ENCODE measurements at places on chromosomes 6 and 20.
A peak's percentile ranks its signal among the peaks of the same experiment; 100 is the strongest.

DNA sequence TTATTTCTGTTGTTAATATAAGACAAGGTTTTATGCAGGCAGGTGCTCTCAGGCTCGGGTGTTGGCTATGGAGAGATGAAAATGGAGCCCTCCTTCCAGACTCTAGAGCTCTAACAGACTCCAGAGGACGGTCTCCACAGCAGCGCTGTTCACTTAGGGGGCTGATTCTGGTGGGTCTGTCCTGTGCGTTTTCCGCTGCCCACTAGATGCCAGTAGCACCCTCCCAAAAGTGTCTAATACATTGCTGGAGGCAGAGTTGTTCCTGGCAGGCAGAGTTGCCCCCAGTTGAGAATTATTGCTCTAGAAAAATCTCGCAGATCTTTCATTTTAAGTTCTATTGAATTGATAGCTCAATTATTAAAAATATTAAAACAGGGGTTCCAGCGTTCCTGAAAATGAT is 109.9 kb downstream of the MAP3K4 start:
- no peak for DNase-seq

DNA sequence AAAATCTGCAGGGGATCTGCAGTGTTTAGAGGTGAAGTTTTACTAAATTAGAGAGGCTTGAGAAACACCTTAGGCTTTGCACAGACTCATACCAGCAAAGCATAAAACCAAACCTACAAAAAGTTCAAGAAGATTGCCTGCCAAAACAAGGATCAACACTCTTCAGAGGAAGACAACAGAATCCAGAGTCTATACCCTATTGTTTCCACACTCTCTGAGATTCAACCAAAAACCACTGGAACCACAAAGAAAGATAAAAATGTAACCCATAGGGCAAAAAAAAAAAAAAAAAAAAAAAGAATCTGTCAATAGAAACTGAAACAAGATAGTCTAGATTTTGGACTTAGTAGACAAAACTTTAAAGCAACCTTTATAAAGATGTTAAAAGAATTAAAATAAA is 102.7 kb downstream of the ANKRD60 start:
- no peak for DNase-seq

DNA sequence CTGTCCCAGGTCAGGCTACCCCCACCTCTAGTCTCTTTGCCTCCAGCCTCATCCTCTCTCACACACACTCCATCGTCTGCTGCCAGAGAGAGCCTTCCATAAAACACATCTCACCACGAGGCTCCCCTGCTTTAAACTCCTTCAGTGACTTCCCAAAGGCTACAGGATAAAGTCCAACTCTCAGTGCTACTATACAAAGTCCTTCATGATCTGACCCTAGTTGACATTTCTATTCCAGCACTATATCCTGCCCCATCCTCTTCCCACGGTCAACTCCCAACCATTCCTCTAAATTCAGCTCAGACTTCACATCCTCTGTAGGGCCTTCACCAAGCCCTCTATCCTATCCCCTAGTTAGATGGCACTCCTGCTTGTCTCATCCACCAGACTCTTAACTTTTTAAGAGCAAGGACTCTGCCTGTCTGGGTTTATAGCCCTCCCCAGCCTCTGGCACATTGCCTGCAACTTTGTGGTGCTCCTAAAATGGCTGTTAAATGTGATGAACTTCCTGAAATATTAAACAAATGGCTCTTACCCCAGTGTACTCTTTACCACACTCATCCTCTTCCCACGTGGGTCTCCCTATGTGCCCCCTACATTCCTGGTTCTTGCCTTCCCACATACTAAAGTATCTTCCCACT is 36.1 kb downstream of the KIF16B start:
- no peak for DNase-seq

- no peak for DNase-seq
Observed at GRCh38 chr20:53814060-53814459, 220.4 kb upstream of the ZNF217 start.

GRCh38 chr20:11274141-11274594 is 600.4 kb upstream of the JAG1 start:
- DNase-seq: peak; percentile 14

GRCh38 chr6:49462599-49462926 is 490 bp downstream of the MMUT start:
- no peak for DNase-seq

DNA sequence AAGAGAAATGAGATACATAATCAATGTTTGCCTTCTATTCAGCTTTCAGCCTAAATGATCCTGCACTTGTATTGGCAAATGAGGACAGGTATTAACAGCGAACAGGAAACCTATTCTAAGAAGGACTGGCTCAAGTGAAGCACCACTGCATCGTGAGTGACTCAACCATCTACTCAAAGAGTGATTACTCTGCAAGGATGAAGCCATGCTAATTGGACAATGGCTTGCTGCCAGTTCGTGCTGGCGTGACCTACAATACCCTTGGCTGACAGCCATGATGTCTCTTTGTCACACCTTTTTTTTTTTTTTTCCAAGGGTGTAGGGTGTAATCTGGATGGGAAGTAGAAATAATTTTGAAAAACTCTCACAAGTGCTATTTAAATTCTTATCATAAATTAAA is 104.9 kb downstream of the GJA10 start:
- no peak for DNase-seq

GRCh38 chr6:53573299-53573698 is 28.4 kb upstream of the GCLC start:
- no peak for DNase-seq

DNA sequence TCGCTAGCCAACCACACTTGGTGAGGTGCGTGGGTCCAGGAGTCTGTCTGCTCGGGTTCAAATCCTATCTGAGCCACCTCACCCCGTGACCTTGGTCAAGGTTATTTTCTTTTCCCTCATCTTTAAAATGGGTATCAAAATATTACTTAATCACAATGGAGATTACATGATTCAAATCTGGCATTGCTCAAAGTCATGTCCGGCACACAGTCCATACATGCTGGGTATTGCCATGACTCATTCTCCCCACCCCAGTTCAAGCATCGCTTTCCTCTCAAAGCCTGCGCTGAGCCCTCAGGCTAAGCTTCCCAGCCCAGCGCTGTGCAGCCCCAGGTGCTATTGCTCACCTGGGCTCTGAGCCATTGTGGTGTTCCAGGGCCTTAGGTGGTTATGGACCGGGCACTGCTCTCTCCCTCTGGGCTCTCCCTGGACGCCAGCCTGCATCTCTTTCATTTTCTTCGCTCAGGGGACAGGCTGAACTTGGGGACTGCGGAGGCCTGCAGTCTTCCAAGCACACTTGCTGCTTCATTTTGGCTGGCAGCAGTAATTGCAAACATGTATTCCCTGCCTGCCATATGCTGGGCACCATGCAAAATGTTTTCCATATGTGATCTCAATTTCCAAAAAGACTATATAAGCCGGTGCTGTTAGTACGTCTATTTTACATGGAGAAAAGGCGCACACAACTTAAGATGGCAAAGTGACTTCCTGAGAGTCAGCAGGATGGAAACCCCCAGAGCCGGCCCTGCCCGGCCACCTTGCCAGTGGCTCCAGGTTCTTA is 27.3 kb downstream of the WRNIP1 start:
- no peak for DNase-seq

DNA sequence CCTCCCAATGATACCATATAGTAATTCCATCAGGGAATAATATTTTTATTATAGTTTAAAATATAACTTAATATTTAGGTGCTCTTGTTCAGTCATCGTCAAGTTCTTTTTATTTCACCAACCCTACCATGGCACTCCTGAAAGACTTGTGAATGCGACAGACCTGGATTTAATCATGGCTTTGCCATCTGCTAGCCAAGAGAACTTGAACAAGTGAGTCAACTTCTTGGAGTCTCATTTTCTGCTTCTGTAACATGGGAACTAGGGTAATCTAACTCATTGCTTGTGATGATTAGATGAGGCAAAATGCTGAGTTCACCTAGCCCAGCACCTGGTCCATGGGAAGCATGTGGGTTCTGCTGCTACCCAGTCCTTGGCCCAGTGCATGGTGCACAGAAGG is 62.9 kb downstream of the ESR1 start:
- DNase-seq: no peak

DNA sequence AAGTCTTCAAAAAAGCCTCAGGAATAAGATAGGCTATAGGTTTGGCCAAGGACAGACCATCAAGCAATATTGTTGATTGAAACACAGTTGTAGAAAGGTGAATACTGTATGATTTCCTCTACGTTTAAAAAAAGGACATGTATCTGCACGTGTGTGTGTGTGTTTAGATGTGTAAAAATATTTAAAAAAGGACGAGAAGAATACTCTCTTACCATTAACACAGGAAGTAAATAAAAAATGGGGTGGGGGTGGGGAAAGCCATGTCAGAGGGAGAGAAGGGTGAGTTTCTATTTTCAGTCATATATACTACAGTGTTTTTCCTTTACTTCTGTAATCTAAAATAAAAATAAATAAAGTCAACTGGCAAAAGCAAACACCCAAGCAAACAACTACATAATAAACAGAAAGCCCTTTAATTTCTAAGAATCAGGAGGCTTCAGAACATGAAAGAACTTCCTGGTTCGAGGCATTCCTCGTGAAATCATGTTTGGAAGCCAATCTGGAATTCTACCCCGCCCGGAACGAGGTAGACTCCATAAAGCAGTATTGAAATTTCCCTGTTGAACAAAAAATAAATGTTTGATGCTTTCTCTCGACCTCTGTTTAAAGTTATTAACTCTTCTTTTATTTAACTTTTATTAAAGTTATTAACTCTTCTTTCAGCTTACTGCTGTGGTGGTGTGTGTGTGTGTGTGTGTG is 158.1 kb upstream of the ZNF217 start:
- DNase-seq: no peak

DNA sequence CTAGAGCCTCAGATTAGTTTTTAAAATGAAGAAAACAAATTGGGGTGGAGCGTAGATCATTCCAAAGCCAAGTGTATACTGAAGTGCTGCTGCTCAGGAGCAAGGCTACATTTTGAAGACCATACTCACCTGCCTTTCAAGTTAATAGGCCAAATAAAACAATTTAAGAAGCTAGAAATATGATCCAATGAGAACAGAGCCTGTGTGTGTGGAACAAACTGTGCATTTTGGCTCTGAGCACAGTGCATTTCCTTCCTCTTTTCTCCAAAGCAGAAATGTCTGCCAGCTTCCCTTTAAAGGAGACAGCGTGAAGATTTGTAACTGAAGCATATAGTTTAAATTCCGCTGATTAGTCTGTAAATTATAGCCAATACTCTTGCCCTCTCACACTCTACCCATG is 3.2 kb upstream of the IFNGR1 start:
- no peak for DNase-seq

DNA sequence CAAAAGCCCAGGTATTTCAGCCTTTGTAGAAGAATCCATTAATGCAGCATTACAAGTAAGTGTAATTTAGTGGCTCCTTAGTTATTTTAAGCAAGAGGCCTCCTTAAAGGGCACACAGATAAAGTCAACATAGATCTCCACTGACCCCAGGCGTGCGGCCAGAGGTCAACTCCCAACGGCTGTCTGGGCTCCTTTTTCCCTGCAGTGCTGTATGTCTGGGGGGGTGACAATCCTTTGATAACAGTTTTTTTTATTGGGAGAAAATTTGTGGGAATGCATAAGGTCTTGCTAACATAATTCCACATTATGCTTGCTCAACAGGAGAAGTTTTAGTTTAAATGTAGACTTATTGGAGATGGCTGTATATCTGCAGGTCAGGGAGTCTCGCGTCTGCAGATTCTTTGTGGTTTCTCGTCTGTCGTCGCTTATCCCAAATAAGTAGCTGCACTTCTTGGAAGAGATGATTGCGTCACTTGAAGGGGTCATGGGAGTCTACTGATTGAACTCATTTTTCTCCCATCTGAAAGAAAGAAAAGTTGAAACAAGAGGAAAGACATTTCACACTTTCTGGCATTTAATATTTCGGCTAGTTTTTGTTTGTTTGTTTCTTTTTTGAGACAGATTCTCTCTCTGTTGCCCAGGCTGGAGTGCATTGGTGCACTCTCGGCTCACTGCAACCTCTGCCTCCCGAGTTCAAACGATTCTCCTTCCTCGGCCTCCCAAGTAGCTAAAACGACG is 151.7 kb upstream of the AKAP12 start:
- no peak for DNase-seq

DNA sequence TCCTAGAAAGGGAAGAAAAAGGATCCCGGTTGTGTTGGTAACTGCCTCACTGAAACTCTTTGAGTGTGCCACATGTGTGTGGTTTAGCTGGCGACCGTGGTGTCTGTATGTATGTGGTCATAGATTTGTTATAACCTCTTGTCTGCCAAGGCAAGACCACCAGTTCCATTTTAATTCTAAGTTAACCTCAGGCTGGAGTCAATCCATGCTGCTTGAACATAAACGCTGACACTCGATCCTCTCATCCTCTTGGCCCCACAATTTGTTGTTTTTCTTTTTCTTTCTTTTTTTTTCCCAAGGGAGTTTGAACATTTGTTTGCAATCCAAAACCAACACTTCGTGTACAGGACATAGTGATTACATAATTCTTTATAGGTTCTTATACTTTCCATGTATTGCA is 318.9 kb upstream of the JAG1 start:
- no peak for DNase-seq

GRCh38 chr6:126048635-126049034 is 62.3 kb downstream of the TRMT11 start:
- no peak for DNase-seq

DNA sequence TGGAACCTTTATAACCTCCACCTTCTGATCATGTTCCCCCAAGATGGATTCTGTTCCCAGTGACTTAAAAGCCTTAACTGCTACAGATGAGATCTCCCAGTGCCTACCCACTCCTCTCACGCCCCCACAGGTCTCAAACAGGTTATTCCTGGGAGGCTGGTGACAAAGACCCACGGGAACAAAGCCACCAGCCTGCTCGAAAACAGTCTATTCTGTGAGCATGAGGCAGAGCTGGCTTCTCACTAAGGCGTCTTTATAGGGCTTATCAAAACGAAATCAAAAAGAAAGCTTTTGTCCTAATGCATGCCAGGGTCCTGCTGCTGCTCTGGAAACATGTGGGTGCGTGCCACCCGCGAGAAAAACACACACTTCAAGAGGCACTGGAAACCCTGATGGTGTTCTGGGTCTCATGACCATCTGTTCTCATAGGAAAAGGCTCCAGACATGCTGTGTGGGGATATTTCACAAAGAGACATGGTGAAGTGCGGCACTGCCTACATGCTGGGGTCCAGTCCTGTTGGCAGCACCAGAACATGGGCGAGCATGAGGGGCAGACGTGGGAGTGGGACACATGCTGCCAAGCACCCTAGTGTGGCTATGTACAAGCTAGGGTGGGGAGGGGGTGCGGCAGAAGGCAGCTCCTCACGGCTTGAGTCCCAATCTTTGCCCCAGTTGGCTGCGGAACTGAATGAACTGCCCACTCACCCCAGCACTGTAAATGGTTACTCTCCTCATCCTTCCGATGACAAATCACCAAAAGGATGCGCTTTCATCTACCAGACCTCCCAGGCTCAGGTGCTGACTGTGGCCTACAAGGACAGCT is 2.1 kb downstream of the FKBP1A start:
- DNase-seq: no peak

- DNase-seq: no peak
Observed at GRCh38 chr6:44558832-44559251, 171.3 kb downstream of the CDC5L start.

- no peak for DNase-seq
Observed at GRCh38 chr6:4941782-4942672, 61.8 kb downstream of the RPP40 start.

DNA sequence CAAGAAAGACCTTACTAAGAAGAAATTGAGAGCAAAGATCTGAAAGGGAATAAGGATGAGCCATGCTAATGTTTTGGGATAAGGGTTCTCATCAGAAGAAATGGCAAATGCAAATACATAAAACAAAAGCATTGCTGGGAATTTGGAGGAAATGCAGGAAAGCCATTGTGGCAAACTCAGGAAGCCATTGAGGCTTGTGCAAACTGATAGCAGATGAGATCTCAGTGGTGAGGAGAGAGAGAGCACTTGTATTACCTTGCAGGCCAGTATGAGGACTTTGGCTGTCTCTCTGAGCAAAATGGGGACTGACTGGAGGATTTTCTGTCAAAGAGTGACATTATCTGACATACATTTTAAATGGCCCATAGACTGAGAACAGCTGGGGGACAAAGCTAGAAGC is 103.0 kb downstream of the ADGRB3 start:
- no peak for DNase-seq

Data from GM19239 (cell line).